ENCODE measurements at places on chromosomes 1 and 21.

- DNase-seq, result no peak
These were observed 1.3 kb upstream of the LDLRAP1 start for GRCh38 chr1:25541889-25542658.

GRCh38 chr1:106952776-106953175, 103.7 kb upstream of the PRMT6 start:
- no peak for DNase-seq

DNA sequence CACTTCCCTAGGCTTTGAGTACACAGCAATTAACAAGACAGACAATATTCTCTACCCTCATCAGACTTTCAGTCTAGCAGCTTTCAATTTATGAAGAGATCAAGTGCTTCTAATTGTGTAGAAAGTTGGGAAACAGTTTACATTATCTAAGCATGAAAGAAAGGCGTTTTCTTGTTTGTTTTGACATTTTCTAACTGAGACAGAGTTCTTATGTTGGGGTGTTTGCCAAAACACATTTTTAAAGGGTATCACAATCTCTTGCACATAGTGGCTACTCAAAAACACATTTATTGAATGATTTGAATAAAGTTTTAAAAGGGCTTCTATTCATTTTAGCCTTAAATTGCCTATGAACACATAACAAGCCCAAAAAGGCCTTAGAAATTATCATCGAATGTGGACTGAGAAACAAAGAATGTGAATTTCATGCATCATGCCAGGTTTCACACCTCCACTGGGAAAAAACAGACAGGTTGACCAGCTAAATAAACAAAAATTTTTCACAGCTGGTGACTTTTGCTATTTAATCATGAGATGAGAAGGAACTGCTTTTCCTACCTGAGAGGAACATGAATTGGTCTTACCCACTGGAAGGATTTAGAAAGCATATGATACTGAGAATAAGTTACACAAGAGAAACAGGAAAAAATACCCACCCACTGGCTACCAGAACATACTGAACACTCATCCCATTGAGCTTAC, 394.5 kb upstream of the PKN2 start:
- DNase-seq, result no peak

DNA sequence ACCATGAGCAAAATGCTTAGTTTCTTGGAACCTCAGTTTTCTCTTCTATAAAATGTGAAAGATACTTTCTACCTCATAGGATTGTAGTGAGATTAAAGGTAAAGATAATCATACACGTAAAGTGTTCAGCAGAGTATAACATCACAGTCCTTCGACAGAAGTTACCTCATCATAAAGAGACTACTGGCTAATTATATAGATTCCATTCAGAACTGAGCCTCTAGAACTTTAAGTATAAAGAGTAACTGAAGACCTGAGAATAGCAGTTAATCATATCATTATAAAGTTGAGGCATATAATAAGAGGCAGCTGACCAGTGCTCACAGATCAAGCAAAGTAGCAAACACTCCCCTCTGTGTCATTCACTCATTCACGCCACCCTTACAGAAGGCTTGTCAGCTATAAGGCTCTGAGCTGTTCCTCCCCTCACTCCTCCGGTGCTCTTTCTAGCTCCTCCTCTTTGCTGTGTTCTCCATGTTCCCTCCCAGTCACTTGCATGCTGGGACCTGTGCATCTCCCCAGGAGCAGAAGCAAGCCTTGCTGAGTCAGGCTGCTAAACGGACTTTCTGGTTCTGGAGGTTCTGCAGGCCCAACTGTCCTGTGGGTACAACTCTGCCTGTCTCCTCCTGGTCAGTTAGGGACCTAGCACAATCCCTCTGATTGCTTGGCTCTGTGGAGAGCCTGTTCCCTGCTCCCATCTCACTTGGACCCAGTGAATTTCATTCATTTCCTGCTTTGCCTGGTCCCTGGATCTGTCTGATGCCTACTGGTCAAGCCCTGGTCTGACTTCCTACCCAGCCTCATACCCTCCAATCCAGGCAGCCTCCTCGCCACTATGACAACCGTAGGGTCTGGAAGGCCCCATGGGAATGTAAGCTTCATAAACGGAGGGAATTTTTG, 28.3 kb upstream of the LY9 start:
- no peak for DNase-seq

DNA sequence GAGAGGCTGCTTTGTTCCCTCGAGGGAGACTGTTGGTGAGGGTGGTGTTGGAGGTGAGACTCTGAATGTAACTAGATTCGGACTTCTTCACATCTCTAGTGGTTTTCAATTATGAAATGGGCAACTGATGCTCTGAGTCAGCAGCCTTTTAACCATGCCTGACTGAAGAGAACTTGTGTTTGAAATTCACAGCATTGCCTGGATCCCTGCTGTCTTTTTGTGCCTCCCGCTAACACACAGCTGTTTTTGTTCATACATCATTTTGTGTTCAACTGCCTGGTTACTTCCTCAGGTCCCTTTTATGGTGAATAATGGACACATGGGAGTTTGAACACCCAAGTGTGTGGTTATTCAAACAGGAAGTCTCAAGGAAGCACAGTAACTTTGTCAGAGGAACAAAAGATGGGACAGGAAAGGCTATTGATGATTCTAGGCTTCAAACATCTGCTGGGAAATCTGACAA, 16.8 kb downstream of the LAMC1 start:
- DNase-seq, result peak; percentile 81

GRCh38 chr1:16174886-16175598, 19.2 kb upstream of the EPHA2 start:
- DNase-seq, result no peak

DNA sequence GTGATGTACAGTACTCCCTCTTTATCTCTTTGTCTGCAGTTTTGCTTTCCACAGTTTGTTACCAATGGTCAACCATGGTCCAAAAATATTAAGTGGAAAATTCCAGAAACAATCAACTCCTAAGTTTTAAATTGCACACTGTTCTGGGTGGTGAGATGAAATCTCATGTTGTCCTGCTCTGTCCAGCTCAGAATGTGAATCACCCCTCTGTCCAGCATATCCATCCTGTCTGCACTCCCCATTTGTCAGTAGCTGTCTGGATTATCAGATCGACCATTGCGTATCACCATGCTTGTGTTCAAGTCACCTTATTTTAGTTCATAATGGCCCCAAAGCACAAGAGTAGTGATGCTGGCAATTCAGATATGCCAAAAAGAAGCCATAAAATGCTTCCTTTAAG, 118.2 kb upstream of the PDE4B start:
- DNase-seq, result no peak

- no peak for DNase-seq
These were observed 15.9 kb upstream of the EPB41 start for GRCh38 chr1:28898405-28898881.

GRCh38 chr1:221289103-221289502, 409.9 kb downstream of the HLX start:
- DNase-seq, result no peak

GRCh38 chr1:200699871-200700270, 30.2 kb upstream of the DDX59 start:
- peak; percentile 29 for DNase-seq

GRCh38 chr1:54456921-54457529, 50.8 kb upstream of the SSBP3 start:
- DNase-seq, result no peak
